NCI-H1105 (cell line): ENCODE measurements at places on chromosomes 1 and 21.

GRCh38 chr1:79811173-79811572, 804.6 kb upstream of the ADGRL4 start:
- no peak for DNase-seq

DNA sequence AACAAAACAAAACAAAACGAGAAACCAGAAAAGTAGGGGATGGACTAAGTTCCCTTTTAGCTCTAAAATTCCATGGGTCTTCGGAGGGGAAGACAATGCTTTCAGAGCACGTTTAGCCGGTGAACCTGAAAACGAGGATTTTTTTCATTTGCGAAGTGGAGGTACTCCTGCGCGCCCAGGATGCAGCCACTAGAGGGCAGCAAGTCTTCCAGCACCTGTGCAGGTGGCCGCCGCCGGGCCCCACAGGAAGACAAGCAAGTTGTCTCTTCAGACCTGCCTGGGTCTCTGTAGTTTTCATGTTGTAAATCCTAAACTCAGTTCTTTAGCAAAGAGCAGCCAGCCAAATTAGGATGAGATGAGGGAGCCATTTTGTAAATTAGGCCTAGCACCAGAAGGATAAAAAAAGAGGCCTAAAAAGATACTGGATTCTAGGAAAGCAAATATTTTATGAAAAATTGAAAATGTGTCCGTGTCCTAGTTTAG, 17.7 kb upstream of the SNX27 start:
- peak; percentile 87 for DNase-seq

- no peak for DNase-seq
Measured at GRCh38 chr21:45441431-45442255, 36.7 kb downstream of the COL18A1 start.

DNA sequence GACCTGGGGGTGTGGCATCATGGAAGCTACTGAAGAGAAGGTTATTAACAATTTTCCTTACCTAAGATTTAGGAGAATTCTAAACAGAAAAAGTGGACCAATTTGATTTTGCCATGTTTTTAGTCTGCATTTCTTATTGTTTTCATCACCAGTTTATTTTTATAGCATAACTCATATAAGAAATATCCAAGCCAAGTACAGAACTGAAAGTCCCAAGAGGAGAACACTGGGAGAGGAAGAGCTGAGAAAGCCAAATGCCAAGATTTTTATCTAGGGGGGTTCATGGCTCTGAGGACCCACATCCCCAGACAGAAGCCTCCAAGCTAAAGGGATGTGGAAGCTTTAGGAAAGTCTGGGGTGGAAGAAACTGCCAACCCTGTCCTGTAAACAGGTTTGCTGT, 109.4 kb upstream of the DUSP10 start:
- no peak for DNase-seq

GRCh38 chr1:66412704-66413103, 121.2 kb upstream of the SGIP1 start:
- DNase-seq: no peak

GRCh38 chr1:22792396-22793160, 81.9 kb downstream of the EPHB2 start:
- no peak for DNase-seq
